Activated naive CD8-positive, alpha-beta T cell treated with anti-CD3 and anti-CD28 coated beads, Interleukin-2, amount 50 U/mL, for 24 hours (primary cell): ENCODE measurements at places on chromosomes 11 and 22.

DNA sequence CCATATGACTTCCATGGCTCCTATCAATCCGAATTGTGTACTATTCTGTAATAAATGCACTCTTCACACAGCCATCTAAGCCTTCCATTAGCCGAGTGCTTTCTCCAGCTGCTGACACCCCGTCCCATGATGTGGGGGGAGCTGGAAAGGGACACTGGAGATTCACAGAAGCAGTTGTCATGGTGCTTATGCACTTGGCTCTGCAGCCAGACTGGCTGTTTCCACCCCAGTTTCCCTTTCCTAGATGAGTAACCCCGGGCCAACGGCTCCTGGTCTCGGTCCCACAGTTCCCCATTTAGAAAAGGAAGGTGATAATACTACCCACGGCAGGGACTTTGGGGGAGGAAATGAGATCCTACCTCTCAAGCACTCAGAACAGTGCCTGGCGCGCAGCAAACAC, 244.9 kb upstream of the SYN3 start:
- no peak for DNase-seq

DNA sequence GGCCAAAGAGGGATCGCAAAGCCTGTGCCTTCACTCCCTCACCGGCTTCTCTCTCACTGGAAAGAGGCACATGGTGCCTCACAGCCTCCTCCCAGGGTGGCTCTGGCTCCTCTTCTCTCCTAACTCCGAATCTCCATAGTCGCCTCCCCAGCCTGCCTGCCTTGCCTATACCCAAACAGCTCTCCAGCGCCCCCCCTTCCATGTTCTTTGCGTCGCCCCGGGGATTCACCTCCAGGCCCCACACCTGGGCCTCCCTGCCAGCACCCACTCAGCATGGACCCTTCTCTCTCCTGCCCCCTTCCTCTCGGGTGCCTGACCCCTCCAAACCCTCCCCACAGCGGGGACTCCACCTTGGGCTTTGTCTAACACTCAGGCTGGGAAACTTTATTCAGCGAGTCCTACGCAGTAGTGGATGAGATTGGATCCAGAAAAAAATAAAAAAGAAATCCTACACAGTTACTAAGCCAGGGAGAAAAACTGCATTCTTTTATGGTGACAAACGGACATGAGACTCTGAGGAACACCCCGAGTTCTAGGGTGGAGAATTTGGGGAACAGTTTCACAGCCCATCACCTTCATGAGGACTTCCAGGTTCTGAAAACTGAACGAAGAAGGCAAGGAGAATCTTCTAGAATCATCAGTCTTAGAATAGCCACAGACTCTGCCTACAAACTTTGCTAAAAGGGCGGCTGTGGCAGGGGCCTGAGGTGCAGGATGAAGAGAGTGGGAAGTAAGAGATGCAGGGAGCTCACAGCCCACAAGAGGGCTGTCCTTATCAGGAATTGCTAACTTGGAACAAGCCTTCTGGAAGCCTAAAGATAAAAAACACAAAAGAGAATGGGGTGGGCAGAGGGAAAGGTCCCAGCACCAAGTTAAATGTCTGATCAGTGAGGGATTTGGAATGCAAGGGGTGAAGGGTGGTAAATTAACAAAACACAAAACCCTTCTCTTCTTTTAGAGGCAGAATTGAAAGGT, 5.3 kb downstream of the PPM1F start:
- DNase-seq, result no peak

DNA sequence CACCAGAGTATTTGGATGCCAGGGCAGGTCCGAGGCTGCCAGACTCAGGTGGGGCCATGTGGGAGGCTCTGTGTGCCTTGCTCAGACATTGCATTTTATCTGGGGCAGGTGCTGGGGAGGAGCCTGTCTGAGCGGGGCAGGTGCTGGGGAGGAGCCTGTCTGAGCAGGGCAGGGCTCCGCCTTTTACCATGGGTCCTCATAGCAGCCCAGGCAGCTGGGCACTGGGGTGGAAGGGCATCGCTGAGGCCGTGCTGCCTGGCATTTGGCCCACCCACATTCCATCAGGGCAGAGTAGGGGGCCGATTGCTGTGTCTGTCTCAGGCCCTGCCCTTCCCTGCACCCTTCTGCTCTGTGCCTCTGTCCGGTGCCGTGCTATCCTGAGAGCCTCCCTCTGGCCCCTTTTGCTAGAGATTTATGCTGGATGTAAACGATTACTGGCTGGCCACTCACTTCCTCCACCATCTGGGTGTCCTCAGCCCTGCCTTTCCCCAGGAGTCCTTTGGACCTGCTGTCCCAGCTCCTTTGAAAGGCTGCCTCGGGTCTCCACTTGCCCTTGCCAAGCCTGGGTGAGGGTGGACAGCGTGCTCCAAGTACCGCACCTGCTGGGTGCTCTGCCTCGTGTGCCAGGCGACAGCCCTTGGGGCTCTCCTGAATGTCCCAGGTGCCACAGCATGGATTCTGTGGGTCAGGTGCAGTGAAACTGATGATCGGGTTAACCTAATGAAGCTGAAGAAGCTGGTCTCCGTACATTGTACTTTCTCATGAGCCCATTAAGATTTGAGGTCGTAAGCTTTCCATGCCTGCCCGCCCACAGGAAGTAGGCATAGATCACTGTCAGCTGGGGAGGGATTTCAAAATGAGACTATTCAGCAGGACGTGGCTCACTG, 281.6 kb downstream of the TBC1D22A start:
- DNase-seq, result no peak

DNA sequence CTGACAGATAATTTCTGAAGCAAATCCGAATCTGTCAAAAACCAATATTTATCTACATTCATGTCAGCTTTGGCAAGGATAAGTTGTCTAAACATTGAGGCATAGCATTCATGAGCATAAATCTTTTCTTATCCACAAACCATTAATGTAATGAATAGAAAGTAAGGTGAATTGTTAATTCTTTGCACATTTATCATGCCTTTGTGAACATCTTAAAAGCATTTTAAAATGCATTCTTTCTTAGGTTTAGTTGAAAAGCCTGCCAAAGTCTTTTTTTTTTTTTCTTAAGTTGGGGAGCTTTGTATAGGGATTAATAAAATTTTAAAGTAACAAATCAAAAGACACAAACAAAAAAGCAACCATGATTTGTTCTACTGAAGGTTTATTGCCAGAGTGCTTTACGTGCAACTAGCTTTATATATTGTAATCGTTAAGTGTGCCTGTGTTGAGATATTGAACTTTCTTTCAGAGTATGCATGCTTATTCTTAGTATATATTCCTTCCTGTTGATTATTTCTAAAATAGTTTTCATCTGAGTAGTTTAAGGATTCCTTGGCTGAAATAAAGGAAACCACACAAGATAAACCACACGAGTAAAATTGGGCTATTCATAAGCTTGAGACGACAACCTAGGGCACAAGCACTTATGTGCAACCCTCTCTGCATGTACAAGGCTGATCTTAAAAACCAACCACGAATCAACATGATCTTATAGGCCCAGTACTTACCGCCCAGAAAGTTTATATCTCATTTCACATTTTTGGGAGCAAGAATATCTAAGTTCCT, 1110.9 kb upstream of the CNTN5 start:
- DNase-seq, result no peak
